Motor neuron (in vitro differentiated cells): ENCODE measurements at places on chromosomes 1 and 21.

DNA sequence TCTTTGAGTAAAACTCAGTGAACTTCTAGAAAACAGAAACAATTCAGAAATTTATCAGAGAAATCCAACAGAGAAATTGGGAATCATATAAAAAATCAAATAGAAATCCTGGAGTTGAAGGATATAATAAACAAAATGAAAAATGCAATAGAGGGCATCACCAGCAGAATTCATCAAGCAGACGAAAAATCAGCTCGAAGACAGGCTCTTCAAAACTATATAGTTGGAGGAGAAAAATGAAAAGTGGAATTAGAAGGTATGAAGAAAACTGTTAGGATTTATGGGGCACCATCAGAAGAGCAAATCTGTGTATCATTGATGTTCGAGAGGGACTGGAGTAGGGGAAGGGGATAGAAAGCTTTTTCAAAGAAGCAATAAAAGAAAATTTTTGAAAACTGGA lies 121.5 kb upstream of the GPR52 start:
- no peak for ATAC-seq

- ATAC-seq: no peak
These were observed 282.9 kb downstream of the PTGER3 start for GRCh38 chr1:70764747-70765146.

GRCh38 chr1:223245983-223246382 lies 102.9 kb upstream of the TLR5 start:
- ATAC-seq: no peak

DNA sequence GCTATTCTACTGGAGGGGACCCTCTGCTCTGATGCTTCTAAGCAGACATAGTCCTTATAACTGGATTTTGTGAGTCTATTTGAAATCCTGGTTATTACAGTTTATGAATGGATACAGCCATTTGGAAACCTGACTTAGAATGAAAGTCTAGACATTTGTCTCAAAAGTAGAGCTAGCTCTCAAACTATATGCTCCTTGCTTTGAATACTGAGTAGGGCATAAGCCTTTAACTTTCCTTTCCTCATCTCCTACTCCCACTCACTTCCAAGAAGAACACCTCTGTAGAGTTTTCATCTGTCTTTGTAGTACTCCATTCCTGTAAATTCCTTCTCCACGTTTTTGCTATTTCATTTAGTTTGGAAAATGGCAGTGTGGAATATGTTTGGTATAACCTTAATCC lies 9.0 kb upstream of the ARID1A start:
- no peak for ATAC-seq

DNA sequence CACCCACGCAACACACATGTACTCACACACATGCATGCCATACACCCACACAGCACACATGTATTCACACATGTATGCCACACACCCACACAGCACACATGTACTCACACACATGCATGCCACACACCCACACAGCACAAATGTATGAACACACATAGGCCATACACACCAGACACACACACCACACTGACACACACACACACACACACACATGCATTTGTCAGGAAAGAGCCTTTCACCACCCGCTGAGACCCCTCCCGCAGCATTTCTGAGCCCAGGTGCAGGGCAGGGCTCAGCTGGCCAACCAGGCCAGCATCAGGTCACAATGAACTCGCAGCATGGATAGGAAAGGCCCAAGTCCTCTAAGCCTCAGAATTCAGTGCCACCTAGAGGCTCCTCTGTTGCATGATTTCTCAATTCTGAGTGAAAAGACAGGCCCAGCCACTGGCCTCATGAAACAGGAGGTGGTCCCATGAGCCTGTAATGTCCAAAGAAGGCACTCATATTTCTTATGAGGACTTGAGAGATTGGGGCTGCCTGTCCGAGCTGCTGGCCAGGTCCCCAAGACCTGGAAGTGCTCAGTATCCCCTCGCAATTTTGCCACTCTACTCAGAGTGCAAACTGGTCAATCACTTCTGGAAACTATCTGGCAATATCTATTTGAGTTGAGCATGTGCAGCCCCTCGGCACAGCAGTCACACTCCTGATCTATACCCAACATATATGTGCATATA lies 57.3 kb downstream of the PSMG1 start:
- ATAC-seq: peak; percentile 100

DNA sequence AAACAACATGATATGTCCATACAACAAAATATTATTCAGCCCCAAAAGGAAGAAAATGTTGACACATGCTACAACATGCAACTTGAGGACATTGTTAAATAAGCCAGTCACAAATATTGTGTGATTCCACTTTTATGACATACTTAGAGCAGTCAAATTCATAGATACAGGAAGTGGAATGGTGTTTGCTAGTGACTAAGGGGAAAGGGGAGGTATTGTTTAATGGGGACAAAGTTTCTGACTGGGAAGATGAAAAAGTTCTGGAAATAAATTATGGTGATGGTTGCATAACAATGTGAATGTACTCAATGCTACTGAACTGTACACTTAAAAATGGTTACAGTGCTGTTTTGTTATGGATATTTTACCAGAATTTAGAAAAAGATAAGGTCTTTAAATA lies 77.7 kb downstream of the RHOU start:
- ATAC-seq: no peak

DNA sequence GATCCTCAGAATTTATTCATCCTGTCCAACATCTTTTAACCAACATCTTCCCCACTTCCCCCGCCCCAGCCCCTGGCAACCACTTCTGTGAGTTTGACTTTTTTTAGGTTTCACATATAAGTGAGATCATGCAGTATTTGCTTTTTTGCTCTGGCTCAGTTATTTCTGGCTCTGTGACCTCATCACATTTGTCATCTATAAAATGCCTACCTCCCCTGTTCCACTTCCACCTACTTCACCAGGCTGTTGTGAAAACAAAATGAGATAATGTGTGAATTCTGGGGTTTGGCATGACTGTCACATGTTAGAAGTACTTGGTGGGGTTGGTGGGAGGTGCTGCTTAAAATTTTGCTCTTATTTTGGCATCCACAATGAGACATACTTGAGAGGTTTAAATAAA lies 18.4 kb downstream of the HHAT start:
- peak; percentile 79 for ATAC-seq
